ENCODE measurements at places on chromosomes 2 and 18. TPM values are rescaled to one million over a fixed set of nuclear protein-coding genes. Genes with fewer than 3 reads are reported as not detected.

C2orf72 gene
- 0.50 TPM for total RNA-seq

SALL3 gene
- 0.17 TPM for total RNA-seq

DNA sequence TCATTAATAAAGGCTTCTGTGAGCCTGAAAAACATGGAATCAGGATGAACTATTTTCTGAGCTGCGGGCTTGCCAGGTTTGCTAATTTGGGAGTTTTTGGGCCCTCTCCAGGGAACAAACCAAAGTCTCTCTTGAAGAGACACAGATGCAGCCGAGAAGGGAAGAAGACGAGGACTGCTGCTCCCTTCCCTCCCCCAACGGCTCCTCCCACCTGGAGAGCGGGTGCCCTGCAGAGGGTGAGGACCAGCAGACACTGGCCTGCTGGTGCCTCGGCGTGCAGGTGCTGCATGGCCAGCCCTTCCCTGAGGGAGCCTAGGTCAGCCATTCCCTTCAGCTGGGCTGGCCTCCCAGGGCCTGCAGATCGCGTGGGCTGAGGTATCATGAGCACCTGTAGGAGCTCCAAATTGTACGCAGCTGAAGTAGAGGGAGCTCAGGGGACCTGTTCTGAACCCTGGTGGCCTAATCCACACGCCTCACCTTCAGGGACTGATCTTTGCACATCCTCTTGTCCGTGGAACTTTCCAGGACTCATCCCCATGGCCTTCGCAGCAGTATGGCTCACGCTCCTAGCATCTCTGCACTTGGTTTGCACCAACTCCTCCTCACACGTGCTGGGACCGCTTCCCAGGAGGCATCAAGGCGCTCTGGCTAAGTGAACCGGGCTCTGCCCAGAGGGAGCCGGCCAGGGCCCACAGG, 19.5 kb downstream of the EMX1 start:
- no peak for DNase-seq

DNA sequence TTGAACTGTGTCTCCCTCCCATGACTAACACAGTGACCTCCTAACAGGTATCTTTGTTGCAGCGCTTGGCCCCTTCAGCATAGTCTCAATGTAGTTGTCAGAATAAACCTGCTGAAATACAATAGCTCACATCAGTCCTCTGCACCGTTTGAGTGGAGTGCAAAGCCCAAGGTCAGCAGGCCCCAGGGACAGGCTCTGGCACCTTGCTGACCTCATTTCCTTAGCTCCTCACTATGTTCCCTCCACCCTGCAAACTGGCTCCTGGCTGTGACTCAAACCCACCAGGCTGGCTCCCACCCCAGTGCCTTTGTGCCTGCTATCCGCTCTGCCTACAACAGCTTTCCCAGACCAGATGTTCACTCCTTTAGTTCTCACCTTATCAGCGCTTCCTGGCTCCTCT, 146.7 kb downstream of the LRATD1 start:
- no peak for DNase-seq

DNA sequence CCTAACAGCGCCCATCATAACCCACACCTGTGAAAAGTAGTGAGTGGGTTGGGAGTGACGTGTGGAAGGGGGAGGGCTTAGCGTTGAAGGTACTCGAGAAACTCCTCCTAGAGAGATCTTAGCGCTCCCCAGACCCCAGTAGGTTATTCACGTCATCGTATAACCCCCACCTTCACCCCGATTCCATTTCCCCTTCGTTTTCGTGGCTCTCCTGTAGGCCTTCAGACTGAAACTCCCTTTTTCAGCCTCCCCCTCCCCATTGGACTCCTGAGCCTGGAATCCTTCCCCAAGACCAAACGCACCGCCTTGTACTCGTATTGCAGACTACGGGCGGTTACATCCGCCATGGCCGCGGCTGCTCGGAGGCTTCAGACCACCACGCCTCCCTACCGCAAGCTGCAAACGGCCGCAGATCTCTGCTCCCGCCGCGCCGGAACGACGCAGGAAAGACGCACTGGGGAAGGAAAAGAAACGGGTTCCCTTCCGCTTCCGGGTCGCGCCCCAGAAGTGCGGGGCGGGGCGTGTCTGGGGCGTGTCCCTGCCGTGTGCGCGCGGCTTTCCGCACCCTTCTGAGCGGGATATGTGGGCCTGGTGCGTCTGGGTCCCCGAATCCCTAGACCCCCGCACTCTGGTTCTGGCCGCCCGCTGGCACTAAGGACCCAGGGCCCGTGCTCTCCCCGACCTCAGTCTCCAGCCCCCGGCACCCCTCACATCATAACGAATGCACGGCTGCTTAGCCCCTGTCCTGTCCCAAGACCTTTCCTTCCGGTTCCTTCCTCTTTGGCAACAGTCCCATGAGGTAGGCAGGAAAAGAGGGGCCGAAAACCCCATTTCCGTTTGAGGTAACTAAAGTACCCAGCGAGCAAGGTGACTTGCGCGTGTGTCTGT, at the start of gene SNRNP200:
Gene SNRNP200 (minus strand): TSS at position 456 of the 888 bp plus-strand sequence. CDS start 109 bp downstream, at position 347.
- peak; percentile 58 for DNase-seq

DNA sequence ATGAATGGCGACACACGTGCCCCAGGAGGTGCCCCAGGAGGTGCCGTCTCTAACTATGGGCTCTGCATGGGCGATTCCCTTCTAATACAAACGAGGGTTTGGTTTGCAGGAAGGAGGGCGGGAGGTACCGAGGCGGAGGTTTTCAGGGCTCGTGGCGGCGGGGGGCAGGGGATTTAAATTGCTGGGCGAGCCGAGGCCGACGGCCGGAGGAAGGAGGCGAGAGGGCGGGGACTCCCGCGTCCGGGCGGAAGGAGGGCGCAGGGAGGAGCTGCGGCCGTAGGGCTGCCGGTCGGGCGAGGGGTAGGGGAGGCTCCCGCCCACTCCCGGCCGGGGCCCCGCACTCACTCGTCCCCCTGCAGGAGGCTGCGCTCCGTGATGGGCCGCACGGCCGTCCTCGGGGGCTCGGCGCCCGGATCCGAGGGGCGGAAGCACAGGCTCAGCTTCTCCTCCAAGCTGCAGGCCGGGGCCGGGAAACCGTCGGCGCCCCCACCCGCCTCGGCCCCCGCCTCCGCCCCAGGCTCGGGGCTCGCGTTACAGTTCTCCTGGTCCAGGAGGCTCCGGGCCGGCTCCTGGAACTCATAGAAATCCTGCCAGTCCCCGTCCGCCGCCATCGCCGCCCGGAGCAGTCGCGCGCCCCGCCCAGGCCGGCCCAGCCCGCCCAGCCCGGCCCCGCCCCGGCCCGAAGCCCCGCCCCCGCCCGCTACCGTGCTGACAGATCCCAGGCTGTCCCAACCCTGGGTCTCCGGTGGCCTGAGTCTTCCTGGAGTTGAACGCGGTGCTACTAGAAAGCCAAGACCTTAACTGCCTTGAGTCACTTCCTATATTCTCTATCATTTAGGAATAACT, at the start of gene FEZ2:
Gene FEZ2 (minus strand): TSS at position 637 of the 846 bp plus-strand sequence. CDS start 26 bp downstream, at position 611.
- peak; percentile 51 for DNase-seq

DNA sequence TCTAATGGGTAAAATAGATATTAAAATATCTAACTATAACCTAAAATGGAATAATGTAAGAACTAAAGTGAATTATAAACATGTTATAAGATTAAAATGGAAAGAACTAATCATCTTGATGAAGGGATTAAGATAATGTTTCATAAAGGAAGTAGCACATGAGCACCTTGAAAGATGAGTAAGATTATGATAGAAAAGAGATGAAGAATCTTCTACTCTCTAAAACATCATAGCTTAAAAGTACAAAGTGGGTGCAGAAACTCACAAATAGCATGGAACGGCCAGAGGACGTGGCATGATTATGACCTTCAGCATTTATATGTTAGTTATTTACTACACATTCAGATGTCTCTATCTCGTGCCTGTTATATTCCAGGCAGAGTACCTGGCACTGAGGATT, 76.2 kb upstream of the COL5A2 start:
- DNase-seq: no peak

DNA sequence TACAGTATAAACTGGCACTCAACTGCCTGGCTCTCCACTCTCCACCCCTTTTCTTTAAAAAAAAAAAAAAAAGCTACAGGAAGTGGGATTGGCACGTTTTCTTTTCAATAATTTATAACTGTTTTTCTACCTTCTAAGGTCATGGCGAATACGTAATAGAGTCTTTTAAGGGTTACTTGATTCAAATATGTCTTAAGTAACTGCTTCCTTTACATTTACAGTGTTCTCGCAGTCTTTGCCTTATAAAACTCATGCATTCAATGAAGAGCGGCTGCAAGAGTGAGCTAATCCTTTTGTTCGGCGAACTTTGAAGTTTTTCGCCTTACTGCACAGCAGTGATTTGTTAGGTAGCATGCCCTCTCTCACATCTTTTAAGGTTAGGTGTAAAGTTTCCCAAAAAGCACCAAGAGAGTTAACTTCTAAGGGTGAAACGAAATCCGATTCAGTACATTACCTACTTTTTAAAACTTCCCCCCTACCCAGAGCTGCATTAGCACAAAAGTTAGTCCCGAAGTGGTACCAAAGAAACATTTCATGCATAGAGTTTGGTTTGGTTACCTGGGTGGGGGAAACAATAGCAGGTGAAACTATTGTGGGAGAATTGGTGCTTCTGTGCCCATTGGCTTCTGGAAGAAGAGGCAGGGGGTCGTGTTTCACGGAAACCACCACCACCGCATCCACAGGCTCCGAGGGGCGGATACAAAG, 2.0 kb downstream of the KCTD1 start:
- peak; percentile 50 for DNase-seq

- DNase-seq: peak; percentile 73
Measured at GRCh38 chr18:45335282-45336043, 279.8 kb upstream of the SLC14A2 start.

- DNase-seq: peak; percentile 28
Measured at GRCh38 chr18:32707147-32707546, 65.7 kb downstream of the KLHL14 start.

DNA sequence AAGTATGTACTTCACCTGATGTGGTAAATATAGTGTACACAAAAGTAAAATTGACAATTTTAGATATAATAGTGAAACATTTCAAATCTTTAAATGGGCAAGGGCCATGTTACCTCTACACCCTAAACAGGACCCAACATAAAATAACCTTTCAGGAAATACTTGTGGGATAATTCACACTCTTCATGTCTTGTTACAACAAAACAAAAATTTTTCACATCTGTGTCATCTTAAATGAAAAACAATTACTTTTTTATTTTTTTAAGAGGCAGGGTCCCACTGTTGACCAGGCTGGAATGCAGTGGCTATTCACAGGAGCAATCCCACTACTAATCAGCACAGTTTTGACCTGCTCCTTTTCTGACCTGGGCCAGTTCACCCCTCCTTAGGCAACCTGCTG, 42.1 kb downstream of the SRBD1 start:
- DNase-seq: peak; percentile 18

Measured in renal cortical epithelial cell (primary cell).